ENCODE measurements at places on chromosomes 11 and 22.

- DNase-seq, result no peak
Observed at GRCh38 chr22:36212901-36213300, 11.3 kb upstream of the APOL4 start.

DNA sequence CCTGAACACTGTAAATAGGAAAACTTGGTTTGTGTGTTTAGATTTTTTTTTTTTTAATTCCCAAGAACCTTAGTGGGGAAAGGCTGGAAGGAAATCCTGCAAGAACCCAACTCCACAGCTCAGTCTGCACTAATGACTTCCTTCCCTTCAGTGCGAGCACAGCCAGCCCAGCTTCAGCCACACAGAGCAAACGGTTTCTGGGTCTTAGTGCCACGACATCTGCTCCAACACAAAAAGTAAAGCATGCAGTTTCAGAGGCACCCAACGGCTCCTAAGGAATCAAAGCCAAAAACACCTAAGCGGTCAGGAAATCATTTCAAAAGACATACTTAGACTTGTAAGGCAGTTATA, 236.1 kb downstream of the TTC28 start:
- DNase-seq, result peak; percentile 75

DNA sequence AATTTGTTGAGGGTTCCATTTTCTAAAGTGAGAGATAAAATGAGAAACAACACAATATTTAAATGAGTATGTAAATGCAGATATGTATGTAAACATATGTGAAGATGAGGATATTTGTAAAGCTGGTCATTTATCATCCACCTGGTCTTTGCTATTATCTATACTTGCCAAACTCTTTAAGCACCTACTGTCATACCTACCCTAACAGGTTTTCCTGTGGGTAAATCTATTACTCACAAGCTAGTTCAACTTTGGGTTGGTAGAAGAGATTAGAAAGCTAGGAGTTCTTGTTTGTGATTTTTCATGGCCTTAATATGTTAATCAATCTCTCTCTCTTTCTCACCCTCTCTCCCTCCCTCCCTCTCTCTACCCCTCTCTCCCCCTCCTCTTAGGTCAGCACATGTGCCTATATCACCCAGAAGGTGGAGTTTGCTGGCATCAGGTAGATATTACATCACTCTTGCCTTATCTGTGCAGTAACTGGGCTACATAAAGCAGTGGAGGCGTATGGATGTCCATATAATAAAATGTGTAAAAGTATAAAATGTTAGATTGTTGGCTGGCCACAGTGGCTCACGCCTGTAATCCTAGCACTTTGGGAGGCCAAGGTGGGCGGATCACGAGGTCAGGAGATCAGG, 14.7 kb downstream of the DEPDC5 start:
- DNase-seq, result no peak

DNA sequence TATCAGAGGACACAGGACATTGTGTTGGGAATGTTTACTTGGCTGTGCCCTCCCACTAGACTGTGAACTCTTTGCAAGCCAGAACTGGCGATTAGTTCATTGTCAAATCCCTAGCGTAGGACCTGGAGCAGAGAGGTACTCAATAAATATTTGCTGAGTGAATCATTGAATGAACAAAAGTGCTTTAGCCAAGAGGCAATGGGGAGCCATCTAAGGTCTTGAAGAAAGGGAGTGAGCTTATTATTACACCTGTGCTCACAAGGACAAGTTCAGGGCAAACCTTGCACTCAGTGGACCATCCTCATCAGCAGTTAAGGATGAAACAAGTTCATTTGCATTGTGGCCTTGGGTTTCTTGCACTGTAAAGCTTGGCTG, 1.1 kb upstream of the RASSF10 start:
- DNase-seq, result no peak

GRCh38 chr22:25876871-25877270, 134.9 kb downstream of the MYO18B start:
- no peak for DNase-seq

GRCh38 chr11:33389635-33390034, 132.5 kb downstream of the HIPK3 start:
- DNase-seq, result no peak

- no peak for DNase-seq
Observed at GRCh38 chr11:109425554-109425953, 3.6 kb downstream of the C11orf87 start.

DNA sequence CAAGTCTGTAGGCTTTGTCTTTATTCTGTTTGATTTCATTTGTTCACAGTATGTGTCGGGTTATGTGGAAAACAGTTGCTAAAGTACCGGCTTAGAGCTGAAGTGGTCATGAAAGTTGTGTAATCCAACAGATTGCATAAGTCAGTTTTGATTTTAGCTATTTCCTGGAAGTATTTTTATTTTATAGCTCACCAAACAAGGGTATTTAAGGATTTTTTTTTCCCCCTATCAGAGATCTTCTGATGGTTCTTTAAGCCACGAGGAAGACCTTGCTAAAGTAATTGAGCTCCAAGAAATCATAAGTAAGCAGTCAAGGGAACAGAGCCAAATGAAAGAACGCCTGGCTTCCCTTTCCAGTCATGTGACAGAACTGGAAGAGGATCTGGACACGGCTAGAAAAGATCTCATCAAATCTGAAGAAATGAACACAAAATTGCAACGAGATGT, 55.9 kb downstream of the PPFIA1 start:
- DNase-seq, result peak; percentile 35

- no peak for DNase-seq
Observed at GRCh38 chr22:27695925-27696324, 105.6 kb downstream of the MN1 start.

GRCh38 chr11:71947498-71947897, 18.7 kb downstream of the RNF121 start:
- no peak for DNase-seq

GRCh38 chr11:68066742-68067141, 27.9 kb downstream of the TCIRG1 start:
- DNase-seq, result no peak

DNA sequence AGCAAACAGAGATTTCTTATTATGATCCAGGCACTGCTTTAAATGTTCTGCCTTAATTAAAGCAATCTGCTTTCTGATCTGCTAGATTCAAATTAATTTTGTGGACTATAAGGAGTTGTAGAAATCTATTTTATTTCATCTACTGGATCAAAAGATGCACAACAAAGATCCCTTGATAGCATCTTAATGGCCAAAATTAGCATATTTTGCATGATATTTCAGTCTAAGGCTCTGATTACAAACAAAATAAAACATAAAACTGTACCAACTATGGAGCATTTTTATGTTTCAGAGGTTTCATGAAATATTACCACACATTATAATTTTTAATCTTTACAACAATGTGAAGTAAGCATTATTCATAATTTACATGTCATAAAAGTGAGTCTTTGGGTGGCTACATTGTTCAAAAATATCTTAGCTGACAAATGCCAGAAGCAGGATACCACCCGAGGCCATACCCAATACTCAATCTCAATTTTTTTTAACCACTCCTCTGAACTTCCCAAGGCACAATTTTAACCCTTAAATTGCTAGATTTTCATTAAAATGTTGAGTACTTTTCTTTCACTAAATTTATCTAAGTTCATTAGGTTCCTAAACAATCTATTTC, 929.5 kb downstream of the KCNA4 start:
- no peak for DNase-seq

DNA sequence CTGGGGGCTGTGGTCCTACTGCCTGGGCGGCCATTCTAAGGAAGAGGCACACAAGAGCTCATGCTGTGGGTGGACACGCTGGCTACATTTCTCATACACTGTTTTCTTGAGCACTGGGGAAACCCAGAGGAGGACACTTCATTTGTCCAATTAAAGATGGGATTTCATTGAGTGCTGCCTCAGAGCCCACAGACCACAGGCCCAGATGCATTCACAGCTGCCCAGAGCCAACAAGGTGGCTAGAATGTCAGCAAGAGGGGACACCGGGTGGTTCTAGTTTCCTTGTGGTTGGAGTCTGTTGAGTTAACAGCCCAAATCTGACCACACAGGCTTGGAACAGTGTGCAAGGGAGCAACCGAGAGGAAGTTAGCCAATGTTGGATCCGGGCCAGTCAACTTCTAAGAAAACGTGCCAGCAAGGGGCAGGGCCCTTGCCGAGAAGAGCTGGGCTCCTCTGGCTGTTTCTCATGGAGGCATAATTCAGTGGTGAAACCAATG, 35.0 kb upstream of the SORL1 start:
- DNase-seq, result peak; percentile 17

DNA sequence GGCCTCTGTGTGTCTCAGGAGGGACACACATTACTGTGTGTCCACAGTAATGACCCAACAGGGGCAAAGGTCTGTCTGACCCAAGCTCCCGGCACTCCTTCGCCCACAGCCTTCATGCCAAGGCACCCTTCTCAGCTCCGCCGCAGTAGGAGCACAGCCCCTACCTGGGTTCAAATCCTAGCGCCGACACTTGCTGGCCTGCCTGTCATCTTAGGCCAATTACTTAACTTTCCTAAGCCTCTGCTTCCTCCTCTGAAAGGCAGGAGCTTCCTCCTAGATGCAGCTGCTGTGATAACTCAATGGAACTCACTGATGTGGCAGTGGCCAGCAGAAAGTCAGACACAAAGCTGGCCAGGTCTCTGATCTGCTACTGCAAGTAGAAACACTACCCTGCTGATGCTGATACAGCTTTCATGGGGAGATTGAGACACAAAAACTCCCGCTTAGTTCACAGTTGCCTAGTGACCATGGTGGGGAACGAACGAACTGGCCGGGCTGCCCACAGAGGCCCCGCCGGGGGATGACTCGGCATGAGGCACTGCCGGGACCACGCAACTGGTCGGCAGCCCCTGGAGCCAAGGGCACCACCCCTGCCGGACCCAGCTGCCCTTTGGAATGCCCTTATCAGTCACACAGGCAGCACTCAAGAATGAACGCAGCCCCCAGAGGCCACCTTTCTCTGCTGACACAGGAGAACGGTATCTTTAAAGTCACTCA, 8.1 kb downstream of the EHD1 start:
- no peak for DNase-seq

- no peak for DNase-seq
Observed at GRCh38 chr11:57896361-57897145, 127.1 kb upstream of the OR9Q1 start.

DNA sequence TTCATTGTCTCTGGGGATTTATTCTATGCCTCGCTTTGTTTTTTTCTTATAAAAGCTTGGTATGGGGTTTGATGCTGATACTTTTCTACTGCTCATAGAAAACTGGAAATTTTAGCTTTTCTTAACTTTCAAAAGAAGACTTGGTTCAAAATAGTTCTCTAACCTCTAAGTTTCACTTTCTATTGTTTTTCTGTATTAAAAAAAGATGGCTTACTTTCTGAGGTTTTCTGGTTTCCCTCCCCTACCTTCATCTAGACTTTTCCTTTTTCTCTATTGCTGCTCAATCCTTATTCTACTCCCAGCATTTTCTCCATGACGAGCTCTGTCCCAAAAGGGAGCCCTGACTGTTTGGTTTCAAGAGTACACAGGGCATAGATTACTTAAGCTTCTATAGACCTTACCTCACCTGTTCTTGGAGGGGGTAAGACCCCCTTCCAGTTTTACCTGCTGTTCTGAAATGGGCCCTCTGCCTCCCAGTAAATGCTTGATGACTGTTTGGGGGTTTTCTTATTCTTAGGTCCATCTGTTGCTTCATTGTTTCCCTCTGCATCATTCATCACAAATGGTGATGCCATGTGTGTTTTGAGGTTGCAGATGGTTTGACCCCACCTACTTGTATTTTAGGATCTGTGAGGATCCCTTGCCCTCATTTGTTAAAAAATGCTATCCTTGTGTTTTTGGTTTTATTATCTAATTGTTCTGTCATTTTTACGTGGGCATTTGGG, 29.5 kb downstream of the DNHD1 start:
- no peak for DNase-seq

DNA sequence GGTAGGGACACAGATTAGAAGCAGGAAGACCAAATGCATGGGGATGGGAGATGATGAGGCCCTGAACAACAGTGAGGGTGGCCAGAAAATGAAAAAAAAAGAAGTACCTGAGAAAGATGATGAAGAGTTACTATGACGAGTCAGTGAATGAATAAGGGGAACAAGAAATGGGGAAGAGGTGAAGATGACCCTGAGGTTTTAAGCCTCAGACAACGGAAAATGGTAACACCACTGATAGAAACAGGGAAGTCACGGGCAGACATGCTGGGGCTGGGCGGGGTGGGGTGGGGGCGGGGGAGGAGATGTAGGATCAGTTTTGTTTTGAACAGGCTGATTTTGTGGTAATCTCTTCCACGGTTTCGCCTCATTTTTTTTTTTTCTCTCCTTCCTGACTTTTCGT, 205.1 kb upstream of the CADM1 start:
- no peak for DNase-seq

DNA sequence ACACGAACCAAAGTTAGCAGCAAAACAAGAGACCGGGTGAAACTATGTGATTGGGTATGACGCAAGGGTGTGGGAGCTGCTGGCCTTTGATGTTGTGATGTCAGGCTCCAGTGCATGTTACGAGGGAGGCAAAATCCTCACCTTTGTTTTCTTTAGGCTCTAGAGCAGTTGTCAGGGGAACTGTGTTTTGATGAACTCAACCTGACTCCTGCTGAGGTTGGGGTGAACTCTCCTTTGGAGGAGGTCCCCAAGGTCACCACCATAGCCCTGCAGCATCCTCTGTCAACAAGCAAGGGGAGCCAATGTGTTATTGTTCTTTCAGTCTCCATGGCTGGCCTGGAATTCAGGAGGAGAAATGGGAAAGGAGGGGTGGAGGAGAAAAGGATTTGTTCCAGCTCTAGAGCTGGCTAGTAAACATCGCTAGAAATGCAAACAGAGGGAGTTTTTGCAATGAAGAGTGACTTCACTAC, 33.8 kb downstream of the RASSF10 start:
- DNase-seq, result no peak

DNA sequence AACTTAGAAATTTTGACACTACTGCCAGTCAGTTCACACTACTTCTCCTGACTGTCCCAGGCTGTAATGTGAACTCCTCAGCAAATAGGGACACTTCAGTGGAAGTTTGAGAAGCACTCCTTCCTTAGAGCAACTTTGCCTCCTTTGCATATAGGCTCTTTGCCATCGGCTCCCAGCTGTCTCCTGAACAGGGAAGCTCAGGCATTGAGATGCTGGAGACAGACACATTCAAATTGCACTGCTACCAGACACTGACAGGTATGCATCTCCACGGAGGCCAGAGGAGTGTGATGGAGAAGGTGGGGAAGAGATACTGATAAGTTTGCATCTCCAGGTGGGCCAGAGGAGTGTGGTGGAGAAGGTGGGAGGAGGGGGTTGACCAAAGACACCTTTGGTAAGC, 1.4 kb downstream of the TRAPPC4 start:
- DNase-seq, result no peak

- DNase-seq, result no peak
Observed at GRCh38 chr11:111093061-111093460, 152.5 kb upstream of the POU2AF2 start.

DNA sequence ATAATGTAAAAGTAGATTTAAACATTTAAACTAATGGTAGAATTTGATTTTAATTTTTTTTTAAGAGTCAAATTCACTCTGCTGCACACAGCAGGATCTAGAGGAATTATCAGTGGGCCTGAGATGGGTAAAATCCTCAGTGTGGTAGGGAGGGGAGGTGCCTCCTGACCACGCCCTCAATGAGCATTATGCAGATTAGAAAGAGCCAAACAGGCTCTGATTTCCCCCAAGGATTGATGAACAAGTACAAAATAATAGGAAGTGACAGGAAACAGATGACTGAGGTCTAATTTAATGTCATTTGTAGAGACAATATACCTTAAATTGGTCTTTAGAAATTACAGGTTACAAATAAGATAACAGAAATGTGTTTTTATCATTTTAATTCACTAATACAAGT, 155.2 kb downstream of the DCDC1 start:
- DNase-seq, result no peak
